ENCODE measurements at places on chromosomes 2 and 18.

DNA sequence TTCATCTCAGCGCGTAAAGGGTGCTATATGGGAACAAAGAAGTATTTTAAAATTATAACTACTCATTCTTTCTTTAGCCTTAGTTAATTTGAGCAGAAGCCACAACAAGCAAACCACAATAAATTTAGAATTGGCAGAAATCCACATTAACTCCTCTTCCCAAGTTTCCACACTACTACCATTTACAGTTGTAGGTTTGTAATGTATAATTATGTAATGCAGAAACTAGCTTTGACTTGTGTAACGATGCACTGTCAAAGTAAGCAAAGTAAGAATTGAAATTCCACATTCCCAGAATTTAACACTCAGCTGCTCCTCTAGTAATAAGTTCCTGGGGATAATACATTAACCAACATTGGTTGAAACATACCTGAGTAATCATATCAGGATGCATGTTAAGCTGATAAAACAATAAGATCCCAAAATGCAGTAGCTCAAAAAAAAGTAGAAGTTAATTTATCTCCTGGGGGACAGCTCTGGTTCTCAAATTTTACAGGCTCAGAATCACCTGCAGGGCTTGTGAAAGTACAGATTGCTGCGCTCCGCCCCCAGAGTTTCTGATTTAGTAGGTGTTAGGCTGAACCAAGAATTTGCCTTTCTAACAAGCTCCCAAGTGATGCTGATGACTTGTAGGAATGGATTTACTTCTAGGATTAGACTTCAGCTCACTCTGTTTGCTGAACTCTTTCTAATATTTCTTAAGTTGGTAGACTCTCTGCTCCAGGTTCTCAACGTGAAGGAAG, 9.9 kb downstream of the GRP start:
- H3K4me3 ChIP-seq: no peak overlapping the region
- peaks cover 15% of the 10 kb centered on the region for H3K27me3 ChIP-seq
- DNase-seq: no peak
- no peaks in the 10 kb centered on the region for H3K36me3 ChIP-seq
- peaks cover 5% of the 10 kb centered on the region for H3K4me1 ChIP-seq
- no peak overlapping the region for H3K27ac ChIP-seq

- no peak overlapping the region for H3K27ac ChIP-seq
- no peaks in the 10 kb centered on the region for H3K27me3 ChIP-seq
- no peak for DNase-seq
- no peaks in the 10 kb centered on the region for H3K36me3 ChIP-seq
Observed at GRCh38 chr2:160557903-160558302, 64.3 kb upstream of the RBMS1 start.

- DNase-seq: no peak
- H3K36me3 ChIP-seq: no peaks in the 10 kb centered on the region
- H3K4me3 ChIP-seq: no peak overlapping the region
- no peak overlapping the region for H3K27ac ChIP-seq
- peaks cover 43% of the 10 kb centered on the region for H3K4me1 ChIP-seq
Observed at GRCh38 chr2:236714080-236714479, 144.5 kb downstream of the ACKR3 start.

DNA sequence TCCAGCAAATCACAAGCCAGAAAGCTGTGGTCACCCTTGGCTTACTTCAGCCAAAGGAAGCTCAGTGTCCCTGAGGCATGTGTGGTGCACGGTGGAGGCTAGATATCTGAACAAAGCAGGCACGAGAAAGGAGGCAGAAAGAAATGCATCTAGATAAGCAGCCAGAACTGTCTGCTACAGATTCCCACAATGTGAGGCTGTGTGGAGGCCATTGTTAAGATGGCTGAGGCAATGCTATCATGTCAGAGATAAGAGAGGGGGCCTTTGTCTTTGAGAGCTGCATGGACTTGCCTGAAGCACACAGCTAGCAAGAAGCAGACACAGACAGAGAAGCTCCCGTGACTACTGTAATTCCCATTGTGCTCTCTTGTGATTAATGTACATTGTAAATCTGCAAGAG, 110.5 kb upstream of the LYPD6 start:
- H3K36me3 ChIP-seq: no peaks in the 10 kb centered on the region
- H3K4me3 ChIP-seq: no peak overlapping the region
- no peaks in the 10 kb centered on the region for H3K4me1 ChIP-seq
- no peaks in the 10 kb centered on the region for H3K27me3 ChIP-seq

DNA sequence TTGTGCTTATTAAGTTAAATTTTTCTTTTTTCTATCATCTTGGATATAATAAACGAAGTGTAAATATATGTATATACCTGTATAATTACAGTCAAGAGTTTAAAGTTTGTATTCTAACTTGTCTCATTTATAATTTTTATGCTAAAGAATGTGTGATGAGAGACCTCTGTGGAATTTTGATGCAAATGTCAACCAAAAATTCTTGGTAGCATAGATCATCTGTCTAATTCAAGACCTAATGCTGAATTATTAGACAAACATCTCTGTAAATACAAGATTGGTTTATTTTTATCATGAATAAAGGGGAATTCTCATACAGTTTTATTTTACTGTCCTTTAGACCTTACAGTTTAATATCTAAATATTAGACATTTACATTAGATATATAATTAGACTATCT, 149.2 kb upstream of the VWC2L start:
- no peak overlapping the region for H3K4me3 ChIP-seq
- H3K27ac ChIP-seq: no peak overlapping the region
- no peak for DNase-seq
- no peaks in the 10 kb centered on the region for H3K36me3 ChIP-seq
- no peaks in the 10 kb centered on the region for H3K27me3 ChIP-seq
